Panc1 (cell line): ENCODE measurements at places on chromosomes 6 and 20.

GRCh38 chr6:162157167-162157870, 570.2 kb downstream of the PRKN start:
- DNase-seq: no peak

- no peak for DNase-seq
These were observed 11.3 kb downstream of the PAQR8 start for GRCh38 chr6:52373151-52373690.

DNA sequence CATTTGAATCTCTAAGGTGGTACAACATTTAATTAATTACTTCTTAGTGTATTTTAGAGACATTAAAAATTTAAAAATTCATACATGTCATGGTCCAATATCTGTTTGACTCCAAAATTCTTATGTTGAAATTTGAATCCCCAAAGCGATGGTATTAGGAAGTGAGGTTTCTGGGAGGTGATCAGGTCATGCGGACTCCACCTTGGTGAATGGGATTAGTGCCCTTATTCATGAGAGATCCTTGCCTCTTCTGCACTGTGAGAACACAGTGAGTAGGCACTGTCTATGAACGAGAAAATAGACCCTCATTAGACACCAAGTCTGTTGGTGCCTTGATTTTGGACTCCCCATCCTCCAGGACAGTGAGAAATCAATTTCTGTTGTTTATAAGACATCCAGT, 254.7 kb downstream of the PTPRK start:
- DNase-seq: no peak

DNA sequence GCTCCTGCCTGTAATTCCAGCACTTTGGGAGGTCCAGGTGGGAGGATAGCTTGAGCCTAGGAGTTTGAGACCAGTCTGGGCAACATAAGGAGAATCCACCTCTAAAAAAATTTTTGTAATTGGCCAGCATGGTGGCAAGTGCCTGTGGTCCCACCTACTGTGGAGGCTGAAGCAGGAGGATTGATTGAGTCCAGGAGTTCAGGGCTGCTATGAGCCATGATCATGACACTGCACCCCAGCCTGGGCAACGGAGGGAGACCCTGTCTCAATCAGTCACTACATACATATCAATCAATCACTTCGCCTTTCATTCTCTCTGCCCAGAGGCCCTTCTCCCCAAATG, 1.1 kb upstream of the STK38 start:
- DNase-seq: no peak

DNA sequence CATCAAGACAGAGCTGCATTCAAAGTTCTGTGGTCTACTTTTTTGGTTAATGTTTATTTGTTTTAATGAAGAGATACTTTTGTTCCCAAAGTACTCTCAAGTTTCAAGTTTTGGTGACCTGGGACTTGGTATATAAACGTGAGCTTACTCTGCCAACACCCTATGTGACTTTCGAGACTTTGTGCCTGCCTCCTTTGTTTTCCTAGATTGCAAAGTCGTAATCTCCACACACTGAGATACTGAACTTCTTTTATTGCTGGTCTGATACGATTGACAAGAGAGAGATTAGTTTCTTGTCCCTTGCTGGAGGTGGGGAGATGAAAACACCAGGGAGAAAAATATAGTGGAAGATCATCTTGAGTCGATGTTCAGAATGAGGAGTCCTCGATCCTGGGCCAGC, 27.9 kb downstream of the PCNA start:
- DNase-seq: no peak

DNA sequence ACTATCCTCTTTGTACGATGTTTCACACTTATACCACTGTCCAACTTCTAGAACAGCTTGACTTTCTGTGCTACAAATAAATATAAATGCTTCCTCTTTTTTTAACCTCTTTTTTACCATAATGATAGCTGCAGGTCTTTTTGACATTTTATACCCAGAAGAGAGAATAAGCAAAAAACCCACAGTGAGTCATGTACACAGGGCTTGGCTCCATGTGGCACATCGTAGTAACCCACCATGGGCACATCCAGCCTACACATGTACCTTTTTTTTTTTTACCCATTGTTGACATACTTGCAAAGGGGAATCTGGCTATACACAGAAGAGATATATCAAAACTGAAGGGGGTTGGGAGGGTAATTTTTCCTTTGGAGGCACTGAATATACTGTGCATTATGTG, 59.5 kb upstream of the RSPO3 start:
- no peak for DNase-seq

DNA sequence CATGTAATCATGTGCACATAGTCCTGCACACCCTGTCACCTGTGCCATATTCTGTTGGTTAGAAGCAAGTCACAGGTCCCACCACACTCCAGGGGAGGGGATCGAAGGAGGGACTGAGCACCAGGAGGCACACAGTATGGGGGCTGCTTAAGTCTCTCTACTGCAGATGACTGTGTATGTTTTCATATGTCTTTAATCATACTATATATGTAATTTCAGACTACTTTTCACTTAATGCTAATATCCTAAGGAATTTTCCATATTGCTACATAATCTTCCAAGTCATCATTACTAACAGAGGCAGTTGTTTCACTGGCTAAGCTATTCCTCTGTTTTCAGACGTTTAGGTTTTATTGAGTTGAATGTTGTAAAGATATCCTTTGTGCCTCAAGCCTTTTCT, 10.8 kb downstream of the EFCAB8 start:
- no peak for DNase-seq
